ENCODE measurements at places on chromosomes 1 and 21. TPM values are rescaled to one million over a fixed set of nuclear protein-coding genes. Genes with fewer than 3 reads are reported as not detected.
A peak's percentile ranks its signal among the peaks of the same experiment; 100 is the strongest.

DNA sequence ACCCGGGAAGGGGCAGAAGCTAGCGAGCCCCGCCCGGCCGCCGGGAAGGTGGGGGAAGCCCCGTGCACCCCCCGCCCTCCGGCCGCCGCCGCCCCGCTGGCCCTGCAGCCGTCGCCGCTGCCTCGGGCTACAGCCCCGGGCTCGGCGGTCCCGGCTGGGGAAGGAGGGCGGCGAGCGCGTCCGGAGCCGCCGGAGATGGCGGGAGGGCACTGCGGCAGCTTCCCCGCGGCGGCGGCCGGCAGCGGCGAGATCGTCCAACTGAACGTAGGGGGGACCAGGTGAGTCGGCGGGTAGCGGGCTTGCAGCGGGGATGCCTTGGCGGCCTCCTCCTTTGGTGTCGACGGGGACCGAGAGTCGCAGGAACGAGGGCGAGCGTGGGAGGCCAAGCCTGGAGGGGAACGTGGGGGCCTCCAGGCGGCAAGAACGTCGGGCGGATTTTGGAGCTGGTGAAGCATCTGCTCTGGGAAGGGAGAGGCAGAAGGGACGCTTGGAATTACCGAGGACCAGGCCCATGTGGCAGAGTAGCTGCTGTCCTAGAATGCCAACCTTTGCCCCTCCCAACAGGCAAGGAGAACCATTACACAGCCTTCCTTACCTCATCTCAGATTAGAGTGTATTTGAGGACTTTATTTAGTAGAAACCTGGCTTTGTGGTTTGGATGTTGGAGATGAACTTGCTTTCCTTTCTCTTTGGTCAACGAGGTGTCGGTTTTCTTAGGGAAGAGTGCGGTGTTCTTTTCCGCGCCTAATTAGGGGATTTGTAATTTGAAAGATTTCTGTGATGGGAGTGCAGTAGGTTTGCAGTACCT, 591 bp downstream of the KCTD3 start:
- no peaks in the 10 kb centered on the region for H3K27me3 ChIP-seq
- peak overlapping the region; percentile 68 for H3K4me3 ChIP-seq
- H3K4me1 ChIP-seq: peaks cover 42% of the 10 kb centered on the region
- peak; percentile 51 for DNase-seq
- peak overlapping the region; percentile 75 for H3K27ac ChIP-seq
- no peaks in the 10 kb centered on the region for H3K36me3 ChIP-seq

GRCh38 chr1:226677027-226678020, 61.8 kb downstream of the ITPKB start:
- H3K4me1 ChIP-seq: peaks cover 6% of the 10 kb centered on the region
- H3K27me3 ChIP-seq: no peaks in the 10 kb centered on the region
- no peak overlapping the region for H3K4me3 ChIP-seq
- no peaks in the 10 kb centered on the region for H3K36me3 ChIP-seq

SLC9C2 gene
- not detected for total RNA-seq

LRRN2 gene
- 7.0 TPM for total RNA-seq

DNA sequence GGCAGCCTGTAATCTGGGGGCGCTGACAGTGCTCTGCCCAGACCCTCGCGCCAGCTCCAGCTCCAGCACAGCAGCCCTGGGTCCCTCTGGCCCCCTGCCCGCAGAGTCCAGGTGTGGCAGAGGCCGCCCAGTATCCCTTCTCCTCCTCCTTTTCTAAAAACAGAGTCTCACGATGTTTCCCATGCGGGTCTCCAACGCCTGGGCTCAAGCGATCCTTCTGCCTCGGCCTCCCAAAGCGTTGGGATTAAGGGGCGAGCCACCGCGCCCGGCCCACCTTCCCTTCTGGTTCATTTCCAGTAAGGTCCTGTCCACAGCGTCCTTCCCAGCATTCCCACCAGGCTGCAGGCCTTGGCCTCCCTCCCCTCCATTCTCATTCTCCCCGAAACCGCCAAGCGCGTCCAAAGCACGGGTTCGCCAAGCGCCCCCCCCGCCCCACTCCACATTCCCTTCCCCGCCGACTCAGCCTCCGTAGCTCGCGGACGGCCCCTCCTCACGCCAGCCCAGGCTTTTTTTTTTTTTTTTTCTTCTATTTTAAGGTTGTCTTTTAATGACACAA, 2.0 kb upstream of the PCBP3 start:
- no peak overlapping the region for H3K27ac ChIP-seq
- H3K4me3 ChIP-seq: no peak overlapping the region
- peaks cover 17% of the 10 kb centered on the region for H3K27me3 ChIP-seq
- H3K36me3 ChIP-seq: no peaks in the 10 kb centered on the region

PUM1 gene
- total RNA-seq: 117 TPM

MTX1 gene
- total RNA-seq: 56.1 TPM

- no peaks in the 10 kb centered on the region for H3K4me1 ChIP-seq
- no peak for DNase-seq
- H3K27ac ChIP-seq: no peak overlapping the region
- peaks cover 22% of the 10 kb centered on the region for H3K27me3 ChIP-seq
- H3K4me3 ChIP-seq: no peak overlapping the region
Measured at GRCh38 chr1:6918925-6919511, 133.8 kb downstream of the CAMTA1 start.

HSF2BP gene
- total RNA-seq: 7.3 TPM

- H3K4me1 ChIP-seq: peaks cover 35% of the 10 kb centered on the region
- H3K27ac ChIP-seq: no peak overlapping the region
- H3K27me3 ChIP-seq: no peaks in the 10 kb centered on the region
Measured at GRCh38 chr1:172497230-172497629, 35.7 kb upstream of the SUCO start.

- H3K4me3 ChIP-seq: no peak overlapping the region
- H3K36me3 ChIP-seq: no peaks in the 10 kb centered on the region
- peaks cover 8% of the 10 kb centered on the region for H3K4me1 ChIP-seq
- H3K27me3 ChIP-seq: 0 out of 2 replicates have a peak, but pooled peaks cover 6% of the 10 kb centered on the region
Measured at GRCh38 chr1:223039990-223040389, 103.1 kb downstream of the TLR5 start.

DNA sequence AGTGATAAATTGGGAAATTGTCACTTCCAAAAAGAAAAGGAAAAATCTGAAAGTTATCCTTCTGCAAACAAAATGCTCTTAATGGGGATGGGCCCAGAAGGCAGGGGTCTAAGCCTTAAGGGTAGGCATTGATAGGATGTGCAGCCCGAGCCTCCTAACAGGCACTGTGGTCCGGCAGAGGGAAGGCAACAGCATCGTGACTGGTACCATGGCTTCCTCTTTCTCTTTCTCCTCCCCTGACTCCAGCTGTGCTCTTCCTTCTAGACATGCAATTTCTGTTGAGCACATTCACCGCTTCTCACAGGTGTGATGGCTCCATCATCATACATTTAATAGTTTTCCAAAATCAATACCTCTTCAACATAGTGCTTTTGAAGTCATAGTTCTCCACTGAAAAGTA, 91.5 kb downstream of the SELENOF start:
- H3K4me1 ChIP-seq: peaks cover 13% of the 10 kb centered on the region
- no peak overlapping the region for H3K4me3 ChIP-seq
- H3K27me3 ChIP-seq: peaks cover 8% of the 10 kb centered on the region
- H3K36me3 ChIP-seq: no peaks in the 10 kb centered on the region

- no peak overlapping the region for H3K4me3 ChIP-seq
- no peak for DNase-seq
- 0 out of 2 replicates have a peak, but pooled peaks cover 4% of the 10 kb centered on the region for H3K4me1 ChIP-seq
- no peak overlapping the region for H3K27ac ChIP-seq
- no peaks in the 10 kb centered on the region for H3K27me3 ChIP-seq
Measured at GRCh38 chr1:179313004-179313403, 19.4 kb downstream of the SOAT1 start.

DNA sequence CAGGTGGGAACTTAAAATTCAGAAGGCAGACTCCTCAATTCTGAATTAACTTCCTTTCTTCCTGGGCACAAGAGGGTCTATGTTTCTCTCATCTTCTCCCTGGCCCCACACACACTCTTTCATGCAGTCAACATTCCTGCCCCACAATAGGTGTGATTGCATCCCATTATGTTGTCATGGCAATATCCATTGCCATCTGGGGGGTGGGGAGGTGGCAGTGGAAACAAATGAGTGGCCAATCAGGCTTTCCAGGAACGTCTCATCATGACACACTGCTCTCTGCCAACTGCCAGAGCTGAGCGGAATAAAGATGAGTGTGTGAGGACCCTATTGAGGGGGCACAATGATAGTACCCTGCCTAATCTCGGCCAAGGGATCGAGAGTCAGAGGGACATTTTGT, 80.4 kb downstream of the KCND3 start:
- no peak overlapping the region for H3K4me3 ChIP-seq
- no peaks in the 10 kb centered on the region for H3K36me3 ChIP-seq
- no peak overlapping the region for H3K27ac ChIP-seq
- no peaks in the 10 kb centered on the region for H3K4me1 ChIP-seq
- H3K27me3 ChIP-seq: peaks cover 83% of the 10 kb centered on the region

TIAM1 gene
- 19.7 TPM for total RNA-seq

GRCh38 chr1:100382657-100383056, 30.4 kb downstream of the CDC14A start:
- no peak overlapping the region for H3K4me3 ChIP-seq
- no peaks in the 10 kb centered on the region for H3K36me3 ChIP-seq
- H3K27me3 ChIP-seq: no peaks in the 10 kb centered on the region
- H3K4me1 ChIP-seq: no peaks in the 10 kb centered on the region
- no peak overlapping the region for H3K27ac ChIP-seq

- no peak overlapping the region for H3K27ac ChIP-seq
- no peak overlapping the region for H3K4me3 ChIP-seq
- H3K27me3 ChIP-seq: no peaks in the 10 kb centered on the region
Measured at GRCh38 chr1:19730793-19731192, 66.1 kb downstream of the HTR6 start.

DNA sequence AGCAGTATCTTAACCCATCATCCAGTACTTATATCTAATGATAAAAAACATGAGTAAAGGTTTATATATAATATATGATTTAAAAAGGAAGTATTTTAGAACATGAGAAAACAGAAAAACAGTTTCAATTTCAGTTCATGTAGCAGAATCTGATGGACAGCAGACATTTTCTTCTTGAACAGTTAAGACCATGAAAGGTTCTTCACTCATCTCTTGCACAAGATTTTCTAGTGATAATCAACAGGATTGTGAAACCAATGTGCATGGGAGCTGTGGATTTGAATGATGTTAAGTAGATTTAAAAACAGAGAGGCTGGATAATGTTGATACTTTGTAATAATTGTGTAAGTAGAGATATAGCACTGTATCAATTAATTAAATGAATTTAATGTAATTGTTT, 1297.6 kb downstream of the BRINP3 start:
- no peaks in the 10 kb centered on the region for H3K36me3 ChIP-seq
- no peak for DNase-seq
- no peak overlapping the region for H3K4me3 ChIP-seq
- no peaks in the 10 kb centered on the region for H3K4me1 ChIP-seq
- H3K27me3 ChIP-seq: no peaks in the 10 kb centered on the region

- no peak for DNase-seq
- H3K36me3 ChIP-seq: peaks cover 44% of the 10 kb centered on the region
- peak overlapping the region; percentile 95 for H3K27ac ChIP-seq
- peaks cover 79% of the 10 kb centered on the region for H3K4me1 ChIP-seq
Measured at GRCh38 chr1:93774707-93775106, 93.1 kb upstream of the BCAR3 start.

DNA sequence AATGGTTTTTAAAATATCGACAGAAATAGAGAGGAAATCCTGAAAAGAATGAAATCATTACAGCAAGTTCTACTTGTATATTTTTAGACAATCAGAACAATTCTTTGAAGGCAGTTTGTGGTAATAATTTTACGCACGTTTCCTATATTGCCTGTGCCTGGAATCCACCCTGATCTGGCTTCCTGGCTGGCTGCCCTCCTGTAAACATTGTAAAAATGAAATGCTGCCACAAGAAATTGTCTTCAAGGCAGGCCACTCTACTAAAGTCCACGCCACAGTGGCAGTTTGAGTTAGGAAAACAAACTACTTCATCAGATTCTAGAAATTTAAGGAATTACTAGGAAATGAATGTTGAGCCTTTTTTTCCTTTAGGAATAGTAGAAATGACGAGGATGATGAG, 454.5 kb upstream of the NR5A2 start:
- no peak overlapping the region for H3K4me3 ChIP-seq
- no peak for DNase-seq
- H3K36me3 ChIP-seq: no peaks in the 10 kb centered on the region

GRCh38 chr1:6842301-6842700, 57.0 kb downstream of the CAMTA1 start:
- no peaks in the 10 kb centered on the region for H3K27me3 ChIP-seq
- H3K4me3 ChIP-seq: no peak overlapping the region
- no peak for DNase-seq
- H3K27ac ChIP-seq: no peak overlapping the region
- no peaks in the 10 kb centered on the region for H3K4me1 ChIP-seq

DNA sequence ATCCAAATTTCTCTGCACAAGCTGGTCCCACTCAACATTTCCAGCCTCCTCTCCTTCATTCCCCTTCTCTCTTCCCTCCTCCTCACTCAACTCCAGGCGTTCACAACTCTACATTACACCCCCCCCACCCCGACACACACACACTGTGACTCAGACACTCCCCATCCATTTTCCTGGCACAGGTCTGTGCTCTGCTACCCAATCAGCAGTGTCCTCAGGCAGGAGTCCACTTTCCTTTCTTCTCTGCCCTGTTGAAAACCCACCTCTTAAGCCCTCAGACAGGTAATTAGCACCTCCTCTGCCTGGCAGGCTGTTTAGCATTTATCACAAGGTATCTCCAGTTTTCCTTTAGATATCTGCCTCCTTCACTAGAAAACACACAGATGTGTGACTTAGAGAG, 8.8 kb upstream of the LMX1A start:
- no peaks in the 10 kb centered on the region for H3K36me3 ChIP-seq
- no peaks in the 10 kb centered on the region for H3K27me3 ChIP-seq
- H3K27ac ChIP-seq: no peak overlapping the region
- H3K4me3 ChIP-seq: no peak overlapping the region
- no peak for DNase-seq
- no peaks in the 10 kb centered on the region for H3K4me1 ChIP-seq

- H3K27ac ChIP-seq: no peak overlapping the region
- H3K4me3 ChIP-seq: no peak overlapping the region
- peaks cover 50% of the 10 kb centered on the region for H3K27me3 ChIP-seq
Measured at GRCh38 chr1:245046769-245047168, 108.0 kb upstream of the KIF26B start.

- H3K4me3 ChIP-seq: no peak overlapping the region
- H3K36me3 ChIP-seq: peaks cover 23% of the 10 kb centered on the region
- H3K27me3 ChIP-seq: no peaks in the 10 kb centered on the region
- H3K4me1 ChIP-seq: 0 out of 2 replicates have a peak, but pooled peaks cover 5% of the 10 kb centered on the region
- no peak overlapping the region for H3K27ac ChIP-seq
- DNase-seq: no peak
Measured at GRCh38 chr1:211667065-211667617, 8.3 kb downstream of the NEK2 start.

- H3K4me1 ChIP-seq: no peaks in the 10 kb centered on the region
- H3K36me3 ChIP-seq: no peaks in the 10 kb centered on the region
- H3K27ac ChIP-seq: no peak overlapping the region
- no peak overlapping the region for H3K4me3 ChIP-seq
Measured at GRCh38 chr1:3197781-3198316, 128.8 kb downstream of the PRDM16 start.

PCAT6 gene
- total RNA-seq: 3.6 TPM
